H9 (cell line): ENCODE measurements at places on chromosomes 4 and X.
A peak's percentile ranks its signal among the peaks of the same experiment; 100 is the strongest.

- peak; percentile 25 for DNase-seq
These were observed 1.3 kb upstream of the PDE6B start for GRCh38 chr4:623914-624566.

GRCh38 chr4:7607156-7607910, 172.6 kb upstream of the PSAPL1 start:
- no peak for DNase-seq

DNA sequence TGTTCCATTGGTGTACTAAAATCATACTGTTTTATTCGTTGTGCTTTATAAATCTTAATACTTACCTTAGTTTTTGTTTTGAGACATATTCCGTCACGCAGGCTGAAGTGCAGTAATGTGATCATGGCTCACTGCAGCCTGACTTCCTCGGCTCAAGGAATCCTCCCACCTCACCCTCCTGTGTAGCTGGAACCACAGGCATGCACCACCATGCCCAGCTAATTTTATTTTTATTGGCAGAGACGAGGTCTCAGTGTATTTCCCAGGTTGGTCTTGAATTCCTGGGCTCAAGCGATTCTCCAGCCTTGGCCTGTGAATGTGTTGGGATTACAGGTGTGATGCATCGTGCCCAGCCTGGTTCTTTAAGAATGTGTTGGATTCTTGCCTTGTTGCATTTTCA, 24.4 kb upstream of the DCK start:
- DNase-seq: no peak

- DNase-seq: no peak
These were observed 534.8 kb downstream of the IQCM start for GRCh38 chr4:149280806-149281205.

GRCh38 chr4:86603311-86603885, 9.3 kb downstream of the PTPN13 start:
- no peak for DNase-seq

- no peak for DNase-seq
These were observed 92.0 kb upstream of the SMARCAD1 start for GRCh38 chr4:94115687-94116086.

GRCh38 chr4:76997077-76997476, 47.5 kb downstream of the SEPTIN11 start:
- DNase-seq: no peak

GRCh38 chr4:45477311-45477733, 646.5 kb downstream of the GABRG1 start:
- DNase-seq: no peak

DNA sequence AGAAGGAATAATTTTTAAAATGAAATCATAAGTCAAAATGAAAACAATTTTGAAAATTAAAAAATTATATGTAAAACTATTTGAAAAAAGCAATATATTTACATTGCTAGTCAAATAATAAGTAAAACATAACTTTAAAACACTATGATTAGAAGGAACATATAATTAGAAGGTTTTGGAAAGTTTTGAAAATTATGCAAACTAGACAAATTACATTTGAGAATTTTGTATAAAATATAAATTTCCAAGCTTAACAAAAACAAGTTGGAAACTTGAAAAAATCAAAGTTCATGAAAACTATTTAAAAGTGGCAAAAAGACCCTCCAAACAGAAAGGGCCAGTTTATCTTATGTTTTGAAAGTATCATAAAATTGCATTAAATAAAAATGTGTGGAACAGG, 67.6 kb upstream of the TLL1 start:
- DNase-seq: no peak

- DNase-seq: no peak
These were observed 100.7 kb downstream of the SYNPO2 start for GRCh38 chr4:118989098-118990080.

- DNase-seq: no peak
These were observed 298.7 kb downstream of the C4orf33 start for GRCh38 chr4:129394635-129395034.

DNA sequence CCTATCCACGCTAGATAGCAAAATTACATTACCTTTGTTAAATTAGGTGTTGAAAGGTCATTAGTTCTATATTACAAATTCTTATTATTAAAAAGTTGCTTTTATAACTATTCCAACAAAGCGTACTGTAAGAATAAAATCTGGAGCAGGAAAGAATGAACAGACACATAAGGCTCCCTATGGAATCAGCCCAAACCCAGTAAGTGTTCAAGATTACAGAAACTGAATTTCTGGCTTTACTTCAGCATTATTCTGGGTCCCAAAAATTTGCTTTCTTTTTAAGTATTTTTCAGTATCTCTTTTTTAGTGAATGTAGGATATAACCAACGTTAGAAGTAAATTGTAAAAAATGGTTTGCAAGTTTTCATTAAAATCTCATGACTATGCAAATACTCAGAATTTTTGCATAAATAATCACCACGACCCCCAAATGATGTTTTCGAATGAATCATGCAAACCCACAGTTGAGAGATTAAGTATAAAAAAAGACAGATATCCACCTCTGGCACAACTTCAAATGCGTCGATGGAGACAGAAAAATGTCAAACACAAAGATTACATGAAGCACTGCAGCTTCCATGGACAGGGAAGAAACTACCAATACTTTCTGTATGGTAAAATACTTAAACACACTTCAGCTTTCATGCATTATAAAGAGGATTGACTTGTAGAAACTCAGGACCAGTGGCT, 238.5 kb downstream of the RASL11B start:
- no peak for DNase-seq

DNA sequence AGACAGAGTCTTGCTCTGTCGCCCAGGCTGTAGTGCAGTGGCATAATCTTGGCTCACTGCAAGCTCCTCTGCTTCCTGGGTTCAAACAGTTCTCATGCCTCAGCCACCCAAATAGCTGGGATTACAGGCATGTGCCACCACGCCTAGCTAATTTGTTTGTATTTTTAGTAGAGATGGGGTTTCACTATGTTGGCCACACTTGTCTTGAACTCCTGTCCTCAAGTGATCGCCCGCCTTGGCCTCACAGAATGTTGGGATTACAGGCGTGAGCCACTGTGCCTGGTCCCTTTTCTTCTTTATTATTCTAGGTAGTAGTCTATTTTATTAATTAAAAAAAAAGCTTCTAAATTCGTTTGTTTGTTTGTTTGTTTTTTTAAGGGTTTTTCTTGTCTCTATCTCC, 59.1 kb downstream of the SLAIN2 start:
- no peak for DNase-seq

- no peak for DNase-seq
These were observed 47.7 kb downstream of the PRPS1 start for GRCh38 chrX:107675823-107676555.

DNA sequence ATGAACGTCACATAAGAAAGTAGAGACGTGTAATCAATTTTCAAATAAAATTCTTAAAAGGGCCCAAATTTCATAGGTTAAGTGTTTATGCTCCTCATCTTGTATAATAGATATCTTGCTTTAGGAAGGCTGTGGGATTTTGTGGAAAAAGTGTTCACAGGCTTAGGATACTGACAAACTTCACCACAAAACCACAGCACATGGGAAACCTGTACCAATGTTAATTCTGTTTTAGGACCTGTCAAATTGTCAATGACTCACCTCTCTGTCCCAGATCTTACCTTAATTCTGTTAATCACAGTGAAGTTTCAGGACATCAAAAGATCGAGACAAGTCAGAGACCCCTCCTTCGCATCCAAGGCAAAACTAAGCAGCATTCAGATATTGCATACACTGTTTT, 24.2 kb downstream of the FGFBP1 start:
- no peak for DNase-seq

GRCh38 chr4:103024996-103025395, 5.5 kb upstream of the SLC9B1 start:
- DNase-seq: no peak

- DNase-seq: no peak
These were observed 4.4 kb upstream of the SOWAHB start for GRCh38 chr4:76902233-76902890.

DNA sequence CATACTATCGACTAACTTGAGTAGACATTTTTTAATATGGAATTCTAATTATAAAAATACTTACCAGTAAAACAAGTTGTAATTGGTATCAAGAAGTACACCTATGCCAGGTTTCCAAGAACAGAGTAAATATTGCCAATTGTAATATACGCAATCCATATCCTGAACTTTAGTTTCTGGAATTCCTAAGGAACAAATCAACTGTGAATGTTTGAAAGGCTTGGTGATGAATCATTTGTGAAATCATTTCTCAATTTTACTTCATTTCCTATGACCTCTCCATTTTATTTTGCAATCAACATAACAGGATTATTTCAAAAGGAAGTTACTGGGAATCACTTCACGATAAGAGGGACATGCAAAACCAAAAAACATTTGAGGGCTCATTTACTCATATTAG, 3.7 kb downstream of the IL13RA2 start:
- DNase-seq: no peak

DNA sequence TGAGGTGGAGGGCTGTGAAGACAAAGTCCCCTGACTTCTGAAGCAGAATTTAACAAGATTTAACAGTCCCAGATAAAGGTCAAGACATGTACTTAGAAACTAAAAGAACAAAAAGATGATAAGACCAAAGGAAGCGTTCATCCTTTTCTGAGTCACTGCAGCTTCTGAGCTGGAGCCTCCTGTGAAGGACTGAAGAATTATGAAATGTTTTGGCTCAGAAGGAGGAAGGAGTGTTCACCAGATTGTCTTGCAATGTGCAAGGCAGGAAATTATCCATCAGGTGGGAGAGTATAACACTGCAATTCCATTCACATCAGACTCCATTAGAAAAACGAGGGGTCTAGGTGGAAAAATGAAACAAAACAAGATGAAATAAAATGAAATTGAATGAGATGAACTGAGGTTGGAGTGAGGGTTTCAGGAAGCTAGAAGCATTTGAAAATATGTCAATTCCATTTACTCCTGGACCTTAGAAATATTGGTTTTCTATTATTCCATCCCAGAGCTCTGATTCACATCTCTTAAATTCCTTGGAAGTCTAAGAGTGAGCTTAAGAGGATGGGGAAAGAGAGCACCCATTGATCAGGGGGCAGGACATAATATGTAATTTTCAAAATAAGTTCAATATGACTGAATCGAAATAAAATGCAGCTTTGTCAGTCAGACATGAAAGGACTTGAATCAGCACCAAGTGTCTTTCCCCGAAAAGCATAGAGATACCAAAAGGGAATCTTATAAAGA, 186.1 kb upstream of the LNX1 start:
- DNase-seq: no peak

DNA sequence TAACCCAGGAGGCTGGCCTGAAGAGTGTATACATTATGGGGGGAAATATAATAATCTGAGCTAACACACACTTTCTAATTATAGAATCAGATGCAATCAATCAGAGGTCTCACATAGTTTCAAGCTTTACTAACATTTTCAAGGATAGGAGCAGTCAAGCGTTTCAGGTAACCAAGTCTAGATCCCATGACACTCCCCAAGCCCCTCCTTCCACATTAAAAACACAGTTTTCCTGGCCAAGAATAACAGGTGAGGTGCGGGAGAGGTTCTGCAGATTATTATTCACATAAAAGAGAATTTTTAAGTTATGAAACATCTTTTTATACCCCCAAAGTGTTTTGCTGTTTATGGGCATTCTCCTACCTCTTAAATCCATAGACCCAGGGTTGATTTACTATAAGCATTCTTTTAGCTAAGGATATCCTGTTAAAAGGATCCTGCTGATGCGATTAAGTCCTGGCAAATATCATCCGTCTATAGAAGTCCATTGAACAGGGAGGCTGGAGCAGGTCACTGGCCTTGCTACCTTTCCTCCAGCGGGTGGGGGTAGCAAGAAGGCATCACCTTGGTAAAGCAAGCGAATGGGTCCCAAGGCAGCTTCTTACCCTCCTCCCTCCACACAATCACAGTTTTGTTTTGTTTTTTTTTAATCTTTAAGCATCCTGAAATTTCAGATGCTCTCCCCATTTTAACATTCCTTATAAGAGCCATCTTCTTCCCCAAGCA, 104.7 kb upstream of the GPM6A start:
- no peak for DNase-seq

DNA sequence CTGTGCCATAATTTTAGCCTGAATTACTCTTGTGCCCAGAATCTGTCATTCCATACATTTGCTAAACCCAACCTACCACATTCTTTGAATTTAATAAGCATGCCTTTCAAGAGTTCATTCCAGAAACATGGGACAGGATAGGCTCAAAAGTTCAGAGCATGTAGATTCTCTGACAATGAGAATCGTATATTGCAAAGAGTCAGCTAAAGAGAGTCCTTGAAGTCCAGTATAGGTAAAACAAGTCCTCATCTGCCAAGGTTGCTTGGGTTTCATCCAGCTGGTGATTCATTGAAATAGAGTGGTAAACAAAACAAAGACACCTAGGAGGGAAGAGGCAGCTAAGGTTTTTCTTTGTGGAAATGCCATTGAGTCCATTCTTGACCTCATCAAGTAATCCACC, 249.3 kb upstream of the DIPK2B start:
- DNase-seq: no peak

DNA sequence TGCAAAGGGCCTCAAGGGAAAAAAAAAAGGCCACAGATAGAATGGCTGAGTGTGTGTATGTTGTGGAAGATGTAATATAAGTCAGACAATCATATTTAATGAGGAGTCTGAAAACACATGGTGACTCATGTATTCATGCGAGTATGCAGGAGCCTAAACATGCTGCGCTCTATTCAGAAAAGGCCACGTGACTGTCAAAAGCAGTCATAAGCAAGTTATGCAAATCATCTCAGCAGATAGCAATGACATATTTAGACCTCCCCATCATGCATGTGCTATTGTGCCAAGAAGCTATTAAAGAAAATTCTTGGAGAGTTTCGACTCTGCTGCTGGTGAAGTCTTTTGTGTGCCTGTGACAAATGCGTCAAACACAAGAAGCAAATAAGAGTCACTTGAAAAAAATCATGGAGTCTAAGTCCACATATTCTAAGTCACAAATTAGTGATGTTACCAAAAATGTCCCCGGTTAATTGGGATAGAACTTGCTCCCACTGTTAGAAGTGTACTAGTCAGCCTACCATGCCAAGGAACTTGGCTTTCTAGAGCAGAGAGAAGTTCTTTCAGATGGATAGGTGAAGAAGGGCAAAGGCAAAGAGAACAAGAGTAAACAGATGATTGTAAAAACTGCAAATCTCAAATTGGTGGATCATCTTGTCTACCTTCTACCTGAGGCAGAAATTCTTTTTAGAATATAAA, 5.0 kb downstream of the LNX1 start:
- no peak for DNase-seq

- DNase-seq: no peak
These were observed 38.7 kb downstream of the ADD1 start for GRCh38 chr4:2882341-2882740.

- DNase-seq: no peak
These were observed 93.7 kb downstream of the GRIA3 start for GRCh38 chrX:123277821-123278220.

GRCh38 chrX:73728602-73729001, 165.6 kb downstream of the CHIC1 start:
- DNase-seq: no peak

- DNase-seq: no peak
These were observed 145.8 kb downstream of the IL15 start for GRCh38 chr4:141782205-141782604.

- DNase-seq: no peak
These were observed 80.9 kb upstream of the MSANTD1 start for GRCh38 chr4:3168029-3168428.

DNA sequence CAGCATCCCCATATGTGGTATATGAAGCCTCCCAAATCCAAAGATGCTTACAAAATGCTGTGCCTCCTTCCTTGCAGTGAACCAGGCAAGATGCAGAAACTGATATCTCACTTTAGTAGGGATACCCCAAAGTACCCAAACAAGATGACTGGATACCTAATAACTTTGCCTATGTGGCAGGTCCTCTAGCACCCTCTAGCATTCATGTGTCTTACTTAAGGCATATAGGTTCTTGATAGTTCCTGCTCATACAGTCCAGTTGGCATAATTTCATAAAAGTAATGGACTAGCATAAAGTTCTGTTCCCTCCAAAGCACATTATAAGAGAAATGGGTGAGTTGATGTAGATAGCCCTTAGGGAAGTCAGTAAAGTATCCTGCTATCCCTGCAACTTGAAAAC, 36.8 kb upstream of the SPP1 start:
- DNase-seq: no peak
